Inflammatory macrophage treated with lipopolysaccharide for 1 hour (primary cell): ENCODE measurements at places on chromosomes 1 and 21.

GRCh38 chr1:172976222-172977041 is 74.3 kb downstream of the TNFSF18 start:
- no peak for DNase-seq

- DNase-seq, result no peak
Measured at GRCh38 chr1:56539520-56539931, 39.8 kb downstream of the PLPP3 start.

DNA sequence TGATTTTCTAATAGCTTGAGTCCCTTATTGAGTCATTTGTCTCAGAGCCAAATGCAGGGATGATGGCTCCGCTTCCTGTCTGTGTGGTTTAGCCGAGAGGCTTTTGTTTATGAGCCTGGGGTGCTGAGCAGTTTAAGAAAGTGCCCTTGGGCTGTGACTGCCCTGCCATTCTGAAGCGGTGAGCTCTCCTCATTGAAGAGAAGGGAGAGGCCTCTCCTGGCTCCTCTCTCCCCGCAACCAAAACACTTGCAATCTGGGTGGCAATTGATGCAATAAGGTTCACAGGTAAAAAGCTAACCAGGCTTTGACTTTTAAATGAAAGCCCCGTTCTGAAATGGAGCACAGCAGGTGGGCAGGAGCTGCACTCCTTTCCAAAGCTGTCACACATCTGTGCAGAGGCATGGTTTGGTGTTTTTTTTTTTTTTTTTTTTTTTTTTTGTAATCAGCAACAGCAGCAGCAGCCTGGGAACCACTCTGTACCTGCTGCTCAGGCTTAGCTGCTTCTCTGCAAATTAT is 403.7 kb downstream of the SIPA1L2 start:
- no peak for DNase-seq

DNA sequence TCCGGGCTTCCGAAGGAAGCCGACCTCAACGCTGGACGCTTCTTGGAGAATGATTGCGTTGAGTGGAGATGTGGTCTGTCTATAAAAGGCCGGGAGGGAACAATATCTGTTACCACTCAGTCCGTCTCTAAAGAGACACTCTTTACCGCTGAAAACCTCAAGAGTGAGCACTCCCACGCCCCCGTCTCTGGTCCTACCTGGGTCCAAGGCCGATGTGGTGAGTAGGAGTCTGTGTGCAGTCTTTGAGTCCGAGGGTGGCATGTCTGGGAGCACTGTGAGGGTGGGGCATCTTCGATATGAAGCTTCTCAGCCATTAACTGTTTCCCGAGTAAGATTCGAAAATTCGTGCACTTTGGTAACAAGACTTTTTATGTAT is 576 bp downstream of the ZFP69 start:
- DNase-seq, result no peak

DNA sequence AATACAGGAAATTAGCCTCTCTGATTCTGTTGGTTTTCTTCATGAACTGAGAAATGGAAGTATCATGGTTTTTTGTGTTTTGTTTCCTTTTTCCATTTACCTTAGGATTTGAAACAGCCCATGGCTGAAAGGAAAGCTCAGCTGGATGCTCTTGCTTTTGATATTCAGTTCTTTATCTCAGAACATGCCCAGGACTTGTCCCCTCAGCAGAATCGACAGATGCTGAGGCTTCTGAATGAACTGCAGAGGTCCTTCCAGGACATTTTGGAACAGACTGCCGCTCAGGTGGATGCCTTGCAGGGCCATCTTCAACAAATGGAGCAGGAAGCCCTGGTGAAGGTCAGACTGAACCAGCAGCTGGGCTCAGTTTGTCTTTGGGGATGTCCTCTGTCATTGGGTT is 142.4 kb downstream of the MACF1 start:
- no peak for DNase-seq

GRCh38 chr1:168672278-168672677 is 56.7 kb downstream of the DPT start:
- no peak for DNase-seq

DNA sequence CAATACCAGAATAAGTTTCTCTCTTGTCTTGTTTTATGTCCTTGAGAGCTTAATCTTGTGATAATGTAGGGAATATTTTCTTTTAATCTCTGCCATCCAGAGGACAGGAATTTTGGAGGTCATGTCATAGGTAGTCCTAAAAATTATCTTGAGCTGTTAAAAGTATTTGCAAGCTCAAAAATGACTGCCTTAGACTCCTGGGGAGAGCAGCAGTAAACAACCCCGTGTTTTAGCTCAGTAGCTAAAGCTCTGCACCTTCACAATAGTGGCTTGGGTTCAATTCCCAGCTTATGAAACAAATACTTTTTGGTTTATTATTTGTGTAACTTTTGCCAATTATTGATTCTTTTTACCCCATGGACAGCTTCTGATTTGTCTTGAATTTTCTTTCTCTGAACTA is 99.4 kb upstream of the OLFM3 start:
- DNase-seq, result no peak

DNA sequence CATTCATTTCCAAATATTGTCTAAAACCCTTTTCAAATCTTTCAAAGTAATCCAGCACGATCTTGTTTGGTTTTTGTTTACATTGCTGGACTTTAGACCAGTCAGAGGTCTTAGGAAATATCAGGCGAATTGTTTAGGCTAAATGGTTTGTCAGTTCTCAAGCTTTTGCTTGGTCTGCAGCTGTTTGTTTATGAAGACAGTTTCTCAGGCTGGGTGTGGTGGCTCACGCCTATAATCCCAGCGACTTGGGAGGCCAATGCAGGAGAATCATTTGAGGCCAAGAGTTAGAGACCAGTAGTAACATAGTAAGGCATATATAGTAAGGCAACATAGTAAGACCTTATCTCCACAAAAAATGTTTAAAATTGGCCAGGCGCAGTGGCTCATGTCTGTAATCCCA is 77.5 kb downstream of the DNTTIP2 start:
- DNase-seq, result no peak

GRCh38 chr1:234549447-234550021 is 60.4 kb downstream of the IRF2BP2 start:
- DNase-seq, result no peak

- no peak for DNase-seq
Measured at GRCh38 chr1:25784575-25785051, 15.4 kb upstream of the SELENON start.

- DNase-seq, result no peak
Measured at GRCh38 chr1:166785987-166786386, 53.3 kb upstream of the POGK start.

DNA sequence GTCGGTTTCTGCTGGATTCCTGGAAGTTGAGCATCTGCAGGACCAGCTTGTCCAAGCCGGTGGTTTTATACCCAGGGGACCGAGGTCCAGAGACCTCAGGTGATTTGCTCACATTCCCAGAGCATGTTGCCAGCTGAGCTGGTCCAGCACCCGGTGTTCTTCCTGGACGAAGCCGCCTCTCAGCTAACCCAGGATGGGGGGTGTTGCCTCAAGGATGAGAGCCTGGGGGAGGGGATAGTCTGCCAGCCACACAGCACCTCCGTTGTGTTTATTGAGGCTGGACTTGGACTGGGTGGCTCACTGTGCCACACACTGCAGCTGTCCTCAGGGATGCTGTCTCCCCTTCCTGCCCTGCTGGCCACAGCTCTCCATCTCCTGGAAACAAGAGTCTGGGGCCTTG is 1.5 kb downstream of the TMEM201 start:
- no peak for DNase-seq

GRCh38 chr1:17591814-17592430 is 52.4 kb downstream of the ARHGEF10L start:
- DNase-seq, result no peak

- DNase-seq, result peak; percentile 61
Measured at GRCh38 chr1:207495801-207496792, at the start of gene CR1. CR1 (plus strand) TSS chr1:207496157; CDS start chr1:207496268, 111 bp downstream.

- DNase-seq, result no peak
Measured at GRCh38 chr1:208247696-208248095, 3.5 kb upstream of the PLXNA2 start.

DNA sequence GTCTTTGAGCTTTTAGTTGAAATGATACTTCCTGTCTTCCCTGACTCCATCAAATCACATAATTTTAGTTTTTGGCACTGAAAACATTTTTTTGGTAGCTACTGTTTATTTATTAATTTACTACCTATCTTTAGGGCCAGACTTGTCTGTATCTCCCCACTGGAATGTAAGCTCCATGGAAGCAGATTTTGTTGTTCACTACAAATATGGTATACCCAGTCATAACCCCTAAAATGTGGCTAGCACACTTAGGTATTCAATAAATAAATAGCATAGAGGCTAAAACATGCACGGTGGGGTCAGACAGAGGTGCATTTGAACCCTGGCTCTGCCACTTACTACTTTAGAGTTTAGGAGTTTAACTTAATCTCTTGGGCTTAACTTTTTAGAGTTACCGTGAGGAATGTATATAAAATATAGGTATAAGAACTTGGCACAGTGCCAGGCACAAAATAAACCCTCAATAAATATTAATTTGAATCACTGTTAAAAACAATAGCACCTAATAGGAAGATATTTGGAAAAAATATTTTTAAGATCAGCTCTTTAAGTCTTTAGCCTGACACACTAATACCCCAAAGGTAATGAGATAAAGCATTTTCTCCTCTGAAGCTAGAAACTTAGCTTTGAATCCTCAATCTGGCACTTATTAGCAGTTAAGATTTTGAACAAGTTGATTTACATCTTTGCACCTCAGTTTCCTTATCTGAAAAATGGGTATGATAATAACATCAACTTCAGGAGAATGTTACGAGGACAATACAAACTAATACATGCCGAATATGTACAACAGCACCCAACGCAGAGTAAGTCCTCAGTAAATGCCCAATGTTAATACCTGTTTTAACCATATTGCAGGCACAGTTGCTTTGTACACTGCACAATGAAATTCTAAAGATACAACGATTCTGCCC is 59.6 kb upstream of the HP1BP3 start:
- no peak for DNase-seq

- no peak for DNase-seq
Measured at GRCh38 chr1:51756290-51756689, 122.2 kb downstream of the NRDC start.

- no peak for DNase-seq
Measured at GRCh38 chr1:212958175-212958574, 7.8 kb downstream of the VASH2 start.

GRCh38 chr1:37240897-37241296 is 206.6 kb upstream of the GRIK3 start:
- DNase-seq, result no peak

- DNase-seq, result no peak
Measured at GRCh38 chr1:193680247-193680923, 494.0 kb upstream of the B3GALT2 start.

DNA sequence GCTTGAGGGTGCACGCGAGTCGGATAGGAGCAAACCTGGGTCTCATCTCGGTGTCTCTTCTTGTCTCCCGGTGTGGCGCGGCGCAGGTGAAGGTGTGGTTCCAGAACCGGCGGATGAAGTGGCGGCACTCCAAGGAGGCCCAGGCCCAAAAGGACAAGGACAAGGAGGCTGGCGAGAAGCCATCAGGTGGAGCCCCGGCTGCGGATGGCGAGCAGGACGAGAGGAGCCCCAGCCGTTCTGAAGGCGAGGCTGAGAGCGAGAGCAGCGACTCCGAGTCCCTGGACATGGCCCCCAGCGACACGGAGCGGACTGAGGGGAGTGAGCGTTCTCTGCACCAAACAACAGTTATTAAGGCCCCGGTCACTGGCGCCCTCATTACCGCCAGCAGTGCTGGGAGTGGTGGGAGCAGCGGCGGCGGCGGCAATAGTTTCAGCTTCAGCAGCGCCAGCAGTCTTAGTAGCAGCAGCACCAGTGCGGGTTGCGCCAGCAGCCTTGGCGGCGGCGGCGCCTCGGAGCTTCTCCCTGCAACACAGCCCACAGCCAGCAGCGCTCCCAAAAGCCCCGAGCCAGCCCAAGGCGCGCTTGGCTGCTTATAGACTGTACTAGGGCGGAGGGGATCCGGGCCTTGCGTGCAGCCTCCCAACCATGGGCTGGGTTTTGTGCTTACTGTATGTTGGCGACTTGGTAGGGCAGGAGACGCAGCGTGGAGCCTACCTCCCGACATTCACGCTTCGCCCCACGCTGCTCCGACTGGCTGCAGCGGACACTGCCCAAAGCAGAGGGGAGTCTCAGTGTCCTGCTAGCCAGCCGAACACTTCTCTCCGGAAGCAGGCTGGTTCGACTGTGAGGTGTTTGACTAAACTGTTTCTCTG is 5.1 kb downstream of the HLX start:
- no peak for DNase-seq

DNA sequence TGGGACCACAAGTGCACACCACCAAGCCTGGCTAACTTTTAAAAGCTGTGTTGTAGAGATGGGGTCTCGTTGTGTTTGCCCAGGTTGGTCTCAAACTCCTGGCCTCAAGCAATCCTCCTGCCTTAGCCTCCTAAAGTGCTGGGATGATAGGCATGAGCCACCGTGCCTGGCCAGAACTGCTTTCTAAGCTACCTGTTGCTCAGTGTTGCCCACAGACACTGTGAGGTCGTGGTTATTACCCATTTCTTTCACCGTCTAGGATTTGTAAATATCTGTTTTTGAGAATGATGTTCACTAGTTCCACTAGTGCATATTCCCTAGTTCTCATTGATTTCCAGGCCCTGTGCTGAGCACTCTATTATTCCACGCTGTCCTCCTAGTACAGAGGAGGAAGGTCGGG is 51.4 kb upstream of the FAM89A start:
- no peak for DNase-seq

DNA sequence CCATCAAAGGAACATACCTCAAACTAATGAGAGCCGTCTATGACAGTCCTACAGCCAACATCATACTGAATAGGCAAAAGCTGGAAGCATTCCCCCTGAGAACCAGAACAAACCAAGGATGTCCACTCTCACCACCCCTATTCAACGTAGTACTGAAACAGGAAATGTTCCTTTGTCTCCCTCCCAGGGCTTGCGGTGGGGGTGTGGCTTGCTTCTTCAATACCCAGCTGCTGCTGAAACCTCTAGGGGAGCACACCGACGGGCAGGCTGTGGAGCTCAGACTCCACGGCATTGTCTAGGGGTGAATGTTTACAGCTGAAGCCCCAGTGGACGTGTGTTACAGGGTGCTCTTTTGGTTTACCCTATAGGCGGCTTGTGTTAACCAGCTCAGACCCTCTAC is 30.5 kb upstream of the B3GALT2 start:
- DNase-seq, result no peak
